ENCODE measurements at places on chromosomes 11 and 22. TPM values are rescaled to one million over a fixed set of nuclear protein-coding genes. Genes with fewer than 3 reads are reported as not detected.

Gene MRGPRX3
- not detected for total RNA-seq

DNA sequence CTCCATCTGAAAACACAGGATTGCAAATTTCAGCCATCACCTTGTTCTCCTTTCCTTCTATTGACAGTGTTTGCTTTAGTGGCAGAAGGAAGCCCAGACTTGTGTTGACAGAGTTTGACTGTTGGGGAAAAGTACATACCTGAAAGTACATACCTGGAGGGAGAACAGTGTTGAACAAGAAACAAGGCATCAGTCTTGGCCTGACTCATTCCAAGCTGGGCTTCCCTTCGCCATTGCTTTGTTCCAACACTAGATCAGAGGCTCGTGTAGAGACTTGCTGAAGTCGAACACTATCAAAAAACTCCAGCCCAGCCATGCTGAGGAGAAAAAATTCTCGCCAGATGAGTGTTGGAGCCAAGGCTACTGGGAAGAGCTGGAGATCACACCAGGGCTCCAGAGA, 133.4 kb downstream of the BBOX1 start:
- DNase-seq, result peak; percentile 60

- no peak for DNase-seq
Measured at GRCh38 chr11:116577956-116578355, 194.8 kb downstream of the BUD13 start.

Gene CDK2AP2
- 96.1 TPM for total RNA-seq

DNA sequence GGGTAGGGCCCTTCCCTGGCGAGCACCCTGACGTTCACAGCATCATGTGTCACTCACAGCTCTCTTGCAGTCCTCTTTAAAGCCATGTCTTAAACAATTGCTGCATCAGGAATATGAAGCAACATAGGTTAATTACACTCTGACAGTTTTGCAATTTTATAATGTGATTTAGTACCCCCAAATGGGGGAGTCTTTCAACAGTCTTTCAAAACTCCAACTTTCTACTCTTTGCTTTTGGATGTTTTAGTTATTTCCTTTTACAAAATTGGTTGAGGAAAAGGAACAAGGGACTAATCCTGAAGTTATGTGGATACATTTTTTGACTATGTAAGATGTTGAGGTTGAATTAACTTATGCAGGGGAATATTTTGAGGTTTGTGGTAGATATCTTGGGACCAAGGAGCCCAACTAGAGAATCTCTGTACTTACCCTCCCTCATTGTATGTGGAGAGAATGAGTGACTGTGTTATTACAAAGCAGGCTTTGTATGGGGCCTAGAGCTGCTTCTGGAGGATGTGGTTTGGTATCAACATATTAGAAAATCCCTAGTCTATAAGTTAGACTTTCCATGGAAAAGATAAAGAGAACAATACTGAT, at the start of gene MMP8:
MMP8 (minus strand) TSS at position 51 of the 597 bp plus-strand sequence. CDS start 99 bp downstream, outside the sequence.
- DNase-seq, result no peak

Gene KRTAP5-9
- not detected for total RNA-seq

DNA sequence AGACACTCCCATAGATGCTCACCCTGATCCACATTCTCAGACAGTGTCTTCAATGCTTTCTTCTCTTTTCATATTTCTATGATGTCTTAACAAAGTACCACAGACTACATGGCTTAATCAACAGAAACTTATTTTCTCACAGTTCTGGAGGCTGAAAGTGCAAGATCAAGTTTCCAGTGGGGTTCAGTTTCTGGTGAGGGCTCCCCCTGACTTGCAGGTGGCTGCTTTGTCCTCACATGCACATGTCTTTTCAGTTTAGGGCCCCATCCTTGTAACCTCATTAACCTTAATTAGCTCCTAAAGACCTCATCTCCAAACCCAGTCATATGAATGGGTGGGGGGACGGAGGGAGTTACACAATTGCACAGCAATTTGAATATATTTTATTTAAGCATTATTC, 335.8 kb downstream of the AASDHPPT start:
- DNase-seq, result no peak

Gene POU2F3
- total RNA-seq, result not detected

DNA sequence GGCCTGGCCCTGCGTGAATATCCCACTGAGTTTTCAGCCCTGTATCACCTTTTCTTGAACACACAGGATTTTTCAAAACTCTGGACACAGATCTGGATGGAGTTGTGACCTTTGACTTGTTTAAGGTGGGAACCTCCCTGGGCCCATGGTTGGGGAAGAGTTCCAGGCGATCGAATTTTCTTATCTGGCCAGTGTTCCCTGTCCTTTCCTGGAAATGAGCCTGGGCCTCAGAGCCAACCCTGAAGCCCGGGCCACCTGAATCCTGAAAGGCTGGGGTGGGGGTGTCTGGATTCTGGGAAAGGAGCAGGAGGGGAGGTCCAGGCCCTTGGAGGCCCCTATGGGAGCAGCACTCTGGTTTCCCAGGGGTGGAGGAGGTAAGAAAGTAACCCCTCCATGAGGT, 29.0 kb downstream of the CAPN1 start:
- DNase-seq, result no peak

DNA sequence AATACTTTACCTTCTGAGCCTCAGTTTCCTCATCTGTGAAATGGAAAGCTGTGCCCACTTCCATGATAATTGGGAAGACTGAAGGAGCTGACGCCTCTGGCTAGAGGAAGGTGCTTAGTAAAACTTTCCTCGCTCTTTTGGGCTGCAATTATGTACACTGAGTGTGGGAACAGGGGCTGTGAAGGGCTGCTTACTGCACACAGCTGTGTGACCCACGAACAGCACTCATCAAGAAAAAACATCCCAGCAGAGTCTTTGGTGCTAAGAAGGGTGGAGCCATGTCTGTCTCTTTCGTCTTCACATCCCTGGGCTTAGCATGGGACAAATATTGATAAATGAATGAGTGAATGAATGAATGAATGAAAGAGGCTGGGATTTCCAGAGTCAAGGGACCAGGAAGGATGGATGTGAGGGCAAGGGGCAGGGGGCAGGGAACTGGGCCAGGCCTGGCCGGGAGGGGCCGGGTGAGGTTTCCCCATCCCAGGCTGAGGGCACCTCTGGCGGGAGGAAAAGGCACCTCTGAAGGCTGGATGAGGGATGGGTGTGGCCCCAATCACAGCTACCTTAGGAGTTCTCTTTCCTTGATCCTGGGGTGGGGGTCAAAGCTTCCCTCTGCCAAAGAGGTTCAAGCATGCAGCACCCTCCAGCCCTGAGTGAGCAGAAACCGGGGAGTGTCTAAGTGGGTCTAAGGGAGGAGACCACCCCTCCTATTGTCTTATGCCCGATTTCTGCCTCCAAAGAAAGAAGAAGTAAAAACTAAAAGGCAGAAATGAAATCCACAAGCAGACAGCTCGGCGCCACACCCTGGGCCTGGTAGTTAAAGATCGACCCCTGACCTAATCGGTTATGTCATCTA, 9.2 kb upstream of the CD5 start:
- no peak for DNase-seq

DNA sequence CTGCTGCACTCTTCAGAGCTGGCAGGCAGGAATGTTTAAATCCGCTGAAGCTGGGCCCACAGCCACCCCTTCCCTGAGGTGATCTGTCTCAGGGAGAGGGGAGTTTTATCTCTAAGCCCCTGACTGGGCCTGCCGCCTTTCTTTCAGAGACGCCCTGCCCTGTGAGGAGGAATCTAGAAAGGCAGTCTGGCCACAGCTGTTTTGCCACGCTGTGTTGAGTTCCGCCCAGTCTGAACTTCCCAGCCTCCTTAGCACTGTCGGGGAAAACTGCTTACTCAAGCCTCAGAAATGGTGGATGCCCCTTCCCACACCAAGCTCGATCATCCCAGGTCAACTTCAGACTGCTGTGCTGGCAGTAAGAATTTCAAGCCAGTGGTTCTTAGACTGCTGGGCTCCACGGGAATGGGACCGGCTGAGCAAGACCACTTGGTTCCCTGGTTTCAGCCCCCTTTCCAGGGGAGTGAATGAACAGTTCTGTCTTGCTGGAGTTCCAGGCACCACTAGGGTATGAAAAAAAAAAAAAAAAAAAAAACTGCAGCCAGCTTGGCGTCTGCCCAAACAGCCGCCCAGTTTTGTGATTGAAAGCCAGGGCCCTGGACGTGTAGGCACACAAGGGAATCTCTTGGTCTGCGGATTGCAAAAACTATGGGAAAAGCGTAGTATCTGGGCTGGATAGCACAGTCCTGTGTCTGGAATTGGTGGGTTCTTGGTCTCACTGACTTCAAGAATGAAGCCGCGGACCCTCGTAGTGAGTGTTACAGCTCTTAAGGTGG, 127.4 kb downstream of the SPON1 start:
- DNase-seq, result no peak

GRCh38 chr11:48011798-48012391, 31.5 kb downstream of the PTPRJ start:
- DNase-seq, result no peak

Gene TMEM191B
- total RNA-seq, result 8.6 TPM

DNA sequence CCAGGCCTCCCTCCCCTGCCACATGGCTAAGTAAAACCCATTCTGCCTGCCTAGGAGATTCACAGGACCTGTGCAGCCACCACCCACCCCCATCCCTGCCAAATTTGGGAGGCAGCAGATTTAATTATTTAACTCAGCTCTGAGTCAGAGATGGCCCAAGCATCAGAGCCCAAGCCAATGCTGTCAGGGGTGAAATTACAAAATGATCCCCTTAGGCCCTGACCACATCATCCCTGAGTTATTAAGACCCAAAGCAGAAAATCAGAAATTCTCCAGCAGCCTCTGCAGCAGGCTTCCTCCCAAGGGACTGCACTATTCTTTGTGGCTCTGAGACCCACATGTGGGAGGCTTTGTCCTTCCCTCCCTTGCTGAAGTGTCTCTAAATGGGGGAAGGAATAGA, 52.8 kb upstream of the RRAS2 start:
- DNase-seq, result no peak

DNA sequence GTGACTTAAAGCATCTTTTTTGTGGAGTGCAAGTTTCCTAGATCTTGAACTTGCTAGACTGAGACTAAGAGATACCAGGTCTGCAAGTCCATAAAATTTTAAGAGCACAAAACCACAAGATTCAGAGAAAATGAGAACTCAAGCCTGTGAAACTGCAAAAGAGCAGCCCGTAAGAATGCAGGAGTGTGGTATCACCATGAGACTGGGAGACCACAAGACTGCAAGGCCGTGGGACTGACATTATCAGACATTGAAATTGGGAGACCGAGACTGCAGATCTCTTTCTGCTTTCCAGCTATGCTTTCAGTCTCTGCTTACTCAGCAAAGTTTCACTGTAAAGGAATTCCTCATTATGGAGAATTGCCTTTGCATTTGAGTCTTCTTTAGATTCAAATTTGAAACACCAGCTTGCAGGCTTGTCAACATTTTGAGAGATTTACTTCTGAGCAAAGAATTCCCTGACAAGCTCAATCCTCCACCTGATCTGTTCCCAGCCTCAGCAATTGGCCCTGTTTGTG, 621.2 kb downstream of the KCNA4 start:
- no peak for DNase-seq

GRCh38 chr11:86129740-86130540, 61.1 kb upstream of the PICALM start:
- DNase-seq, result no peak

DNA sequence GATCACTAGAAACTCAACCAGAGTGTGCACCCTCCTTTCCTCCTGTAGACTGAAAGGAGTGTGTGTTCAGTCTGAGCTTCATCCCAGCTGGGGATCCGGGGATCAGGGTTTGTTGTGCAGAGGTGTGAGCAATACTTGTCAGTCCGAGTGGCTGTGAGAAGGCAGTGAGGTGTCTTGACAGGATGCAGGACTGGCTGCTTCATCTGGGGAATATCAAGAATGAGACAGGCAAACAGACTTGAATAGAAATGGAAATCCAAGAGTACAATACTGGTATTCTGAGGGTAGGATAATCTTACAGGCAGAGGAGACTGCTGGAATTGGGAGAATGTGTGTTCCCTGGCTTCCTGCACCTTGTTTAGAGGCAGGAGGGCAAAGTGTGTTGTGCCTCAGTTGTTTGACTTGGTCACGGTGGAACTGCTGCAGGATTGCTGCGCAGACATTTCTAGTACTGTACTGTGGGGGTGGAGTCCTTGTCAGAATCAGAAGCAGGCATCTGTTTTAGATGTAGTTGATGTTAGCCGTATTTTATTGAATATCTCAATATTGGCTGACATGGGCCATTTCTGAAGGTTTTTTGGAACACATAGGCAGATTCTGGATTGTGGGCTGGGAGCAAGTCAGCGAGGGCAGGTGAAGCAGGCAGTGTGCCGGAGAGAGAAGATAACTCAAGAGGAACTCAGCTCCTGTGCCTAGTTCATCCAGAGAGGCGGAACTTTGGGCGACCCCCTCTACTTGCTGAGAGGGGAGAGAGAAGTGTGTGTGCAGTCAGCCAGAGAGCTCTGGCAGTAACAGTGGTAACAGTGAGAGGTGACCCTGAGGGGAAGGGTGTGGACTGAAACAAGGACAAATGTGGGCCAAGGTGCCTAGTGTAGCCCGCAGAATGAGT, 27.1 kb upstream of the GRK2 start:
- DNase-seq, result no peak

DNA sequence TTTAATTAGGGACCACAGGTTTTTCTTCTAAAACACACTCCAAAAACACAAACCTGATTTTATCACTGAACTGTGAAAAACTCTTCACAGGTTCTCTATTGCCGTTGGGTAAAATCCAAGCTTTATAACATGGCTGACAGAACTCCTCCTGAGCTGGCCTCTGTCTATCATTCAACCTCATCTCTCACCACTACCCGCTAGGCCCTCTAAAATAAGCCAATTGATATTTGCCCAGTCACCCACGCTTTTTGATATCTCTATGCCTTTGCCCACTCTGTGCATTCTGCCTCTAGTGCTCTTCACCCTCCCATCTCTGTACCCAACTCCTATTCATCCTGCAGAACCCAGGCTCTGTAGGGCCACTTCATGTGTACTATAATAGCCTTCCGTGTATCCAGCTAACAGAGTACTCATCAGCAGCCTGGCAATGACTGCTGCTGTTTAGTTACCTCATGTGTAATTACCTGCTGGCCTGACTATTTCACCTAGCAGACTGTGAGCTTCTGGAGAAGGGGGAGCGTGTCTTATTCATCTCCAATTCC, 1.1 kb upstream of the CNGA4 start:
- DNase-seq, result no peak

DNA sequence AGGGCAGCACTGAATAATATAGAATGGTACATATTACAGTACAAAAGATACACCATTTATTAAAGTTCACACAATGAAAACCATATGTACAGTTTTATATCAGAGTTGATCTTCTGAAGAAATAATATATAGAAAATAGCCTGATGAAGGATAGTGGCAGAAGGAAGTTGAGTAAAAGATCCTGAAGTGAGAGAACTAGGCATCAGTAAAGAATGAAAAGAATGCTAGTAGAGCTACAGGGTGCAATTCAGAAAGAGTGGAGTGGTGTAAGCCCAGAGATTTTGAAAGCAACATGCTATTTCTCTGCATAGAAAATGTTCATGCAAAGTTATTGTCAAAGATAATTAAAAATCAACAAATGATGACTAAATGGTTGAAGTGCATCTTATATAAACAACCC, 1552.7 kb upstream of the TENM4 start:
- no peak for DNase-seq
